ENCODE measurements at places on chromosomes 11 and 22.

GRCh38 chr11:33936725-33937604 lies 45.1 kb upstream of the LMO2 start:
- DNase-seq, result peak; percentile 30

- DNase-seq, result no peak
Observed at GRCh38 chr22:29691636-29692326, 28.0 kb upstream of the CABP7 start.

- DNase-seq, result no peak
Observed at GRCh38 chr11:45722144-45722543, 56.7 kb upstream of the CHST1 start.

DNA sequence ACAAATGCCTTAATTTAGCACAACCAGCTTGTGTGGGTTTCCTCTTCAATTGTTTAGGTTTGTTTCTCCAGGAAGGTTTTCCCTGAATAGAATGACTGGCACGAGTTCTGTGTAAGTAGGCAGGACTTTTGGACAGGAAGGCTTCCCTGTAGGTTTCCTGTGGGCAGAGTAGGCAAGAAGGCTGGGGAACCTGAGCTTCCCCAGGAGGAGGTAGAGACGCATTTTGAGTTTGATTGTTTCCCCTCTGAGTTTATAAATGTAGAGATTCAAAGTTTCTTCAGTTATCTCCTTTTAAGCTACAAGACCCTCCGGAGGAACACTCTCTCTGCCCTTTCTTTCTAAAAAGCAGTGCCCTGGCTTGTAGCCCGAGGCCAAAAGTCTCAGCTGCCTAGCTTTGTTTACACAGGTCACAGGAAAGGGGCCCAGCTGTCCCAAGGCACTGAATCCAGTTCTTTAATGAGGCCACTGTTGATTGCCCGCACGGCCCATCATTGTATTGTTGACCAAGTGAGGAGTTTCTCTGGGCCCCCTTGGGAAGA lies 66.6 kb upstream of the RDX start:
- DNase-seq, result peak; percentile 25

DNA sequence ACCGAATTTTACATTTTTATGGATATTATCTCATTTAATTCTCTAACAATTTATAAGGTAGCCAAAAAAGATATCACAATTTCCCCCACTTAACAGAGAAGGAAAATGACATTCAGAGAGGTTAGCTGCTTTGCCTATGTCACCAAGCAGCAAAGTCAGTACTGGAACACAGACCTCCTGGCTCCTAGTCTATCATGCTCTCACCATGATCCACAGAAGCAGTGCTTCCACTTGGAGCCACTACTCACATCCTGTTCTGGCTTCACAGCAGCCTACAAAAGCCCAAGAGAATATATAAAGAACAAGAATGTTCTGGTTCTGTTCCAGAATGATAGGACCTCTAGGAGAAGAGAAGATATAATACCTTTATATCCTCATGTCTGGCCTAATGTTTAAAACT lies 59.5 kb upstream of the SCUBE2 start:
- no peak for DNase-seq

- DNase-seq, result peak; percentile 82
Observed at GRCh38 chr11:95337972-95338429, 107.0 kb upstream of the SESN3 start.

GRCh38 chr11:73361953-73362776 lies 14.0 kb upstream of the RELT start:
- no peak for DNase-seq

GRCh38 chr22:37843741-37844089 lies 419 bp downstream of the ANKRD54 start:
- DNase-seq, result no peak

- DNase-seq, result no peak
Observed at GRCh38 chr22:49900441-49901230, 17.6 kb downstream of the ALG12 start.

DNA sequence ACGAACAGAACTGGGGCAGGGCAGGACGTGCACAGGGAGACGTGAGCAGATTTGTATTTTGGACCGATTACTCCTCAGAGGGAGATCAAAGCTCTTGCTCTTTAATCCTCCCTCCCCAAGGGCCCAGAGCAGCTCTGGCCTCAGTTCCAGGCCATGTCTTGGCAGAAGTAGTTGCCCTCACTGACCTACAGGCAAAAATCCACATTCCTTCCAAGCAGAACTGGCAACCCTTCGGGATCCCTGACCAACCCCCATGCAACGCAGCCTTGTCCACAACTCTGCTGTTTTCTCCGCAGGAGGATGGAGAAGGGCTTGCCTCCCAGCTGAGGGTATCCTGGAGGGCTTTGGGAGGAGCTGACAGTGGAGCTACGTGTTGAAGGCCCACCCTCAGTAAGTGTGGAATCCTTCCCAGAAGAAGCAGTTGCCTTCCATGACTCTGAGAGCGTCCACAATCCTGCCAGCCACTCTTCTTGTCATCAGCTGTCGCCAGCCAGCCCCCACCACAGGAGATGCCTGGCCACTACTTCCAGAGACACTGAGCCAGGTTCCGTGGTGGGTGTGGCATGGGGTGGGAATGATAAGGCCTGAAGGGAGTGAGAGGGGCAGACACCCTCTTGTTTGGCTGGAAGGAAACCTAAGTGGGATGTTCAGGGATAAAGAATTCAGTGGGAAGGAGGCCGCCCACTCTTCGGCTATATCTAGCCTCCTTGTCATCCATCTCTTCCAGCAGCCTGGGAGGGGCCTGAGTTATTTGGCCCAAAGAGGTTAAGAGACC lies 68.1 kb downstream of the PDE2A start:
- DNase-seq, result no peak

DNA sequence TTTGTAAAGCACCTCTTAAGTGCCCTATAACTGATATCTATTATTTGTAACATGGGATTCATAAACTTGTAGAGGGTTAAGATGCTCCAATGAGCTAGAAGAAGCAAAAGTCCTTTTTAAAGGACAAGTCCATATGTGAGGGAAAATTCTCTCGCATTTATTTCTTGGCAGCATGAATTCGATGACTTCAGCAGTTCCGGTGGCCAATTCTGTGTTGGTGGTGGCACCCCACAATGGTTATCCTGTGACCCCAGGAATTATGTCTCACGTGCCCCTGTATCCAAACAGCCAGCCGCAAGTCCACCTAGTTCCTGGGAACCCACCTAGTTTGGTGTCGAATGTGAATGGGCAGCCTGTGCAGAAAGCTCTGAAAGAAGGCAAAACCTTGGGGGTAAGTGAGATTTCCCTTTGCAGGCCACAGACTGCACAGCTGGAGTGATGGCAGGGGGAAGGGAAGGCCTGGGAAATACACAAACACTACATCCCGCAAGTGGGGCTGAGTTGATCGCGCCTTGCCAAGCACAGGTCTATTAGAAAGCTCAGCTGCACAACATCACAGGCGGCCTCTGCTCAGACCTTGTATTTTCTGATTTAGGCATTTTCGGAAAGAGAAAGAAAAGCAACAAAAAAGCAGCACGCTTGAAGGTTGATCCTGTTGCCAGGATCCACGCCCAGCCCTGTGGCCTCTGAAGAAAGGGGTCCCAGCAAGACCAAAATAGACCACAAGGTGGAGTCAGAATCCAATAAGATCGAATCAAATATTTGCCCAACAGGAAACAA lies 1.5 kb downstream of the MS4A8 start:
- DNase-seq, result no peak

GRCh38 chr22:48700566-48701295 lies 1126.9 kb downstream of the BRD1 start:
- DNase-seq, result no peak

DNA sequence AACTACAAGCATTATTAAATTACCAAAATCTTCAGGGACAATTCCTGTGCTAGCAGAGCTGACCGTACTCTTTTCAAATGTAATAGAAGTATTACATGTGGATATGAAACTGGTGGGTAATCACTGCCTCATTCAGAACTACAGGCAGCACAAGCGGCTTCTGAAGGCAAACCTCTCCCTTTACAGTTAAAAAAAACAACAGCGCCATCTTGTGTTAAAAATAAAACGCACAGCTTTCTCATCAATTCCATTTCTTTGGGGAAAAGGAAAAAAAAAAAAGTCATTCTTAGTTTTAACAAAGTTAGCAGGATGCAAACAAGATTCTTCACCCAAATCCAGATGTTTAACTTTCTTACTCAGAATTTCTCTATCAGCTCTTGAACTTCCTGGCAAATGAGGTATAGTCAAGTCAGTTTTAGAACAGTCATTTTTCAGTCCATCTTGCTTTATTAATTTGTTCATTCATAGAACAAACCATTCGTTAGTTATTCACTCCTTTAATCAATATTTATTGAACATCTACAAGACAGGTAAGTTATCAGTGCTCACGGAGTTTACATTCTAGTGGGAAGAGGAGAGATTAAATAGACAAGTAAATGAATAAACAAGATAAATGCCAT lies 331.8 kb upstream of the MPPED2 start:
- DNase-seq, result peak; percentile 42

DNA sequence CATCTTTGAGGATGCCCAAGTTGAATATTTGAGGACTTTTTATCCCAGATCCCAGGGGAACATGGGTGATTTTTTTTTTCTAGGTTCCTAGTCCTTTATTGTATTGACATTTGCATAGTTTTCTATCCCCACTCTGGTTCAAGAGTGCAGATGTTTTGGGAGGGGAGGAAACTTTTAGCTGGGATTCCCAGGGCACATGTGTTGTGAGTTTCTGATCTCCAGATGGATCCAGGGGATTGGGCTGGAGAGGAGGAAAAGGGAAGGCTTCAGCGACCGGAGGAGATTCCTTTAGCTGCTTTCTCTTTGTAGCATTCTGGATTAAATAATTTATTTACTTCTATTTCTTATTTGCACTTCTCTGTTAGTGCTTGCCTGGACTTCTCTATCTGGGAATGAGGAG lies 14.7 kb upstream of the SORL1-AS1 start:
- peak; percentile 45 for DNase-seq

GRCh38 chr22:30574095-30574981 lies at the start of gene GAL3ST1:
GAL3ST1 (minus strand) TSS chr22:30574665; CDS start chr22:30557392, 17,273 bp downstream.
- no peak for DNase-seq

DNA sequence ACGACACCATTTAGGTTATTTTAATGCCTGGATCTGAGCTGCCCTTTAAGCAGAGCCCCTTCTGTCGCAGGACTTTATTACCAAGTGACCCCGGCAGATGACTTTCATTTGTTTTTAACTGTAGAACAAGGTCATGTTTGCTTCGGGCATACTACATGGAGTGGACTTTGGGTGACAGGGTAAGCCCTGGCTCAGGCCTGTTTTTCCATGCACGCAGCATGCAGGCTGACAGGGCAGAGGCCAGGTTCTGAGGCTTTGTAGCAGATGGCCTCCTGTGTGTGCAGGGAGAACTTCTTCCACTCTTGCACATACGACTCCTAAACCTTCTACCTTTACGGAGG lies 50.5 kb downstream of the SNX19 start:
- DNase-seq, result no peak

DNA sequence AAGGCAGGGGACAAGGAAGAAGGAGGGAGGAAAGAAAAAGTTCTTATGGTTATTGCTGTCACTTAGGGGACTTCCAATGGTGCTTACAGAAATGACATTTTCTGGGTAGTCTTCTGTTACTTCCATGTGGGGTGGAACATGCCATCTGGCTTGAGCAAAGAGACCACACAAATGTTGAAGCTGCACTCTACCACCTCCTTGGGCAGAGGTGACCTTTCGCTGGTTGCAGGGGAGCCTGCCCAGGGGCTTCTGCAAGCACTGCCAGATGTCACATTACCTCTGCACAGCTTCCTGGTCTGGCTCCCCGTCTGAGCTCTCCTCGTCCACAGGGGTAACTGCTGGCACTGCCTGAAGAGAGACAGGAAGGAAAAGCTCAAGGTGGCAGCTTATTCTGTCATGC lies 32.6 kb upstream of the APOA1 start:
- DNase-seq, result no peak

DNA sequence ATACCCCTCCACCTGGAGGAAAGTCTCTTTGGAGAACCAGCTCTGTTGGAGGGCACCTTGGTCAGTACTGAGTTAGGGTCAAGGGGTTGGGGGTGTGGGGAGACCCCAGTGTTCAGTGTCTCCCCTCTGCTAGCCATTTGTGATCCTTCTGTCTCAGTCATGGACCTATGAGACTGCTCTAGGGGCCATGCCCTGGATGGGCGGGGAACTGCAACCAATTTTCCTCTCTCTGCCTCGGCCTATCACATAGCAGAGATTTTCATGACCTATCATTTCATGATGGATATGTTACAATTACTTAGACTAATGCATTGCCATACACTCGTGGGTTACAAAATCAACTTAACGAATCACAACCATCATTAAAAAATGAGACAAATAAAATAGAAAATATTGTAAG lies 7.4 kb downstream of the OTOG start:
- no peak for DNase-seq

DNA sequence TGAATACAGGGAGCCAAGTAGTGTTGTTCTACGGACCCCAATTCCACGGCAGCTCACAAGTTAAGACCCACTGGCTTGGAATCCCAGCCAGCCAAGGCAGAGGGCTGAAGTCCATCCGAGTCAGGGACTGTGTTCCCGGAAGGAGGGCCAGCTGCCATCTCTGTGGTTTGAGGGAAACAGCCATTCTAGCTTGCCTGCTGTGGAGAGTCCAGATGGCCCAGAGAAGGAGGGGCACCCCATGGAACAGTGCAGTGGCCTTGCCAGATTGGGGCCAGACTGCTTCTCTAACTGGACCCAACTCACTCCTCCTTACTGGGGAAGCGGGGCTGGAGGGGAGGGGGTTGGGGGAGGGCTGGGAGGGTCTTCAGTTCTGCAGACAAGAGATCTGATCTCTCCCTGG lies 156.4 kb downstream of the FAM181B start:
- no peak for DNase-seq

- DNase-seq, result no peak
Observed at GRCh38 chr11:67484847-67485311, 2.1 kb downstream of the AIP start.

DNA sequence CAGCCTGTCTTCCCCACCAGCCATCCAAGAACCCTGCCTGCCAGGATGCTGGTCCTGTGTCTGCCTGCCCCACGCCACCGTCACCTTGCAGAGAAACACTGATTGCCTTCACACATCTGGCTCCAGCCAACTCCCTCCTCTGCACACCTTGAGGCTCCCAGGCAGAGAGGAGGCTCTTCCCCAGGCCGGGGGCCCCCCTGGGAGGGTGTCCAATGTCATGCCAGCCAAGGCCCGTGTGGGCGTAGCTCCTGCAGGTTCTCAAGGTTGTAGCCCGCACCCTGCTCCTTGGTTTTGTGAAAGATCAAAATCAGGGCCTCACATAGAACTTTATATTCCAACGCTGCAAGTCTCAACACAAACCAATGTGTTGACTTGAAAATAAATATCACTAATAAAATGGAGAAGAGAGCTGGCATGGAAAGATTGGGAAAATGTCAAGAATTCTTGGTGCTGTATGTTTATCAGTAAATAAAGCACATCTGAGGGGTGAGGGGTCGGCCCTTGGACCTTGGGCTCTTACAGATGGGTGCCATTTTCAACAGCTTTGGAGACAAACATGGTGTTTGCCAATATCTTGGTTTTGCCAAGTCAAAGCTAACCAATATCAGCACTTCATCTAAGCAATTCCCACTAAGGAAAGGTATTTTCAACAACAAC lies 6.7 kb upstream of the PPARA start:
- no peak for DNase-seq
